CD4-positive, alpha-beta T cell treated with Interleukin-21 for 1 hour (primary cell): ENCODE measurements at places on chromosomes 4 and X.

DNA sequence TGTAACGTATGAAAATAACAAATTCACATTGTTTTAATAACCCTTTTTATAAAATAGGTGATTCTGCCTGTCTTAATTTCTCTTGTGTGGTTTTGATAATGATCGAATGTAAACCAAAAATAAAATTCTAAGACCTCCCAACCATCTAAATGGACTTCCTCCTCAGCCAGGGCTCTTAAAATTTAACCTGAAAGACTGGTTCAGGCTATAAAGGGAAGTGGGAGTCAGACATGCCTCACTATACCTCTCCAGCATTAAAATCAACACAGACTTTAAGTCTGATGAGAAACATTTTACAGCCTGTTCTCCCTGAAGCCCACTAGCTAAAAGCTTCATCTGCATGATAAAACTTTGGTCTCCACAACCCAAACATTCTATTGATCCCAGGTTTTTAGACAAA is 97.6 kb upstream of the STIM2 start:
- no peak for DNase-seq

GRCh38 chrX:26918631-26919030 is 544.5 kb downstream of the PPP4R3C start:
- DNase-seq, result no peak

- DNase-seq, result no peak
Measured at GRCh38 chr4:66429276-66429675, 759.0 kb upstream of the EPHA5 start.

DNA sequence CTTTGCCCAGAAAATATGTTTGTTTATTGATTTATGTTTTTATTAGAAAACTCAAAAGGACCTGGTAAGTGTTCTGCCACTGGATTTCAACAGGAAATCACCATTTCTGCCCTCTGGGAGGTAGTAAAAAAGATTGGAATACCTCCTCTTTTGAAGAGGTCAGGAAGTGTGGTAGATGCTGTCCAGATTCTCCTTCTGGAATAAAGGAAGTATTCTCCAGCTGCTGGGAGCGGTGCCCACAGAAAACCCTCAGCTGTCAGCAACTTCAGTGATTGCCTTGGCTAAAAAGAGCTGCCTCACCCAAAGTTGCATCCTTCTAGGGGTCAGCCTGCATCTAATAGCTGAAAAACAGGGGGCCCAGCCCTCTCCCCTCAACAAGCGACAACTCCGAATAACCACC is 13.8 kb upstream of the ZNF674 start:
- DNase-seq, result no peak

GRCh38 chr4:87677731-87678130 is 27.7 kb downstream of the DMP1 start:
- DNase-seq, result no peak

- no peak for DNase-seq
Measured at GRCh38 chrX:129932821-129933321, 26.9 kb downstream of the UTP14A start.
